ENCODE measurements at places on chromosomes 4 and X.

DNA sequence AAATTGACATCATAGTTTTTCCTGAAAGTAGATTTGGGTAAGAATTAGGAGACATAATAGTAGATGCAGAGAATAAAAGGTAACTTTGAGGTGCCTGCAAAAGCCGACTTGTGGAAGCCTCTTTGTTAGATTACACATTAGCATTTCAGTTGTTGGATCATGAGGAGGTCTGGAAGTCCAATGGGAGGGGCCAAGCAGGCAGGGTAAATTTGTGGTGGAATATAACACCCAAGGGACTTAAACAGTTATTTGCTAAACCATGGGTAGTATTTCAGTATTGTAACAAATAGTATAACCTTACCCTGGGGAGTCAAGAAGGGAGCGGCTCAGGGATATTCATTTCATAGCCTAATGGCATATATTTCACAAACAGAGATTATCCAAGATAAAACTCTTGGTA, 810.7 kb upstream of the AMOT start:
- DNase-seq, result no peak

DNA sequence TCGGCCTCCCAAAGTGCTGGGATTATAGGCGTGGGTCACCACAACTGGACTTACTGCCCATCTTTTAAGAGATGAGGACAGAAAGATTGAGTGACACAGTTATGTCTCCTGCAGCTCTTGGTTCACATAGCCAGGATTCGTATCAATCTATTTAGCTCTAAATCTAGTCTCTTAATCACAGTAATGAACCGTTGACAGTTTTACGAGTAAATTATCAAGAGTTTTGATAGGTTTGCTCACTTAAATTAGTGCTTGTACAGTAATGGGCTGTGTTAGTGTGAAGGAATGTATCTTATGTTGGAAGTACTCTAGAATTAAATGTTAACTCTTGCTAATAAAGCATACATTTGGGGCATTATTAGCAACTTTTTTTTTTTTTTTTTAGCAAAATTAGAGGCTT, 105.7 kb downstream of the PTTG2 start:
- DNase-seq, result no peak

GRCh38 chrX:153643431-153644351, 3.3 kb upstream of the DUSP9 start:
- no peak for DNase-seq

GRCh38 chrX:124895947-124896346, 423.7 kb upstream of the TEX13C start:
- DNase-seq, result no peak

DNA sequence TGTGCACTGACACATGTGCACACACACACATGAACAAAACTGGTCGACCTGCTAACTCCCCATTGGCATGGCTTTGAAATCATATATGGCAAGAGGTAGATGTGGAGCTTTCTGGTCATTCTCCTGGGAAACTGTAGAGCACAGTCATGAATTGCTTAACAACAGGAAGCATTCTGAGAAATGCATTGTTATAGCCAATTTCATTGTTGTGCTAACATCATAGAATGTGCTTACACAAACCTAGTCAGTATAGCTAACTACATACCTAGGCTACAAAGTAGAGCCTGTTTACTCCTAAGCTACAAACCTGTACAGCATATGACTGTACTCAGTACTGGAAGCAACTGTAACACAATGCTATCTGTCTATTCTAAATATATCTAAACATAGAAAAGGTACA, 134.2 kb upstream of the SH3RF1 start:
- no peak for DNase-seq

DNA sequence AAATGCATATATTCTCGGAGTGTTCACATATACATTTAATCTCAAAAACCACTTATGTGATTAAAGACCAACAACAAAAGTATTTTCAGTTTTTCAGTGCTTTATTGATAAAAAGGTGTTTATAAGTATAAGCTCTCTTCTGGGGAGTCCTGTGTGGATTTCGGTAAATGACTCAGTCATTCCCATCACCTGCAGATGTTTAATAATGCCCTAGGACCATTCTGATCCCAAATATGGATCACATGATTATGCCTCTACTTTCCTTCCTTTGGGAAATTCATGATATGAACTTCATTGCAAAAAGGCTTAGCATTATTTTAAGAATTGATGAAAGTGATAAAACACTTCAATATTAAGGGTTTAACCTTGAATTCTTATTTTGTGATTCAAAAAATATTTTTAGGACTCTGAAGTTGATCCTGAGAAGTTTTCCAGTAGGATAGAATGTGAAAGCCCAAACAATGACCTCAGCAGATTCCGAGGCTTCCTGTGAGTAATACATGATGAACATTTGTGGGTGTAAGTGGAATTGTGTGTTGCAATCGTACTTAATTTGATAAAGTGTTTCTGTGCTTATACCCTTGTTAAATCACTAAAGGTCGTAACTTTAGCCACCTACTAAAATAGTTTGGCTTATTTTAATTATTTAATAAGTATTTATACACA, 40.2 kb downstream of the ATP10D start:
- DNase-seq, result no peak

DNA sequence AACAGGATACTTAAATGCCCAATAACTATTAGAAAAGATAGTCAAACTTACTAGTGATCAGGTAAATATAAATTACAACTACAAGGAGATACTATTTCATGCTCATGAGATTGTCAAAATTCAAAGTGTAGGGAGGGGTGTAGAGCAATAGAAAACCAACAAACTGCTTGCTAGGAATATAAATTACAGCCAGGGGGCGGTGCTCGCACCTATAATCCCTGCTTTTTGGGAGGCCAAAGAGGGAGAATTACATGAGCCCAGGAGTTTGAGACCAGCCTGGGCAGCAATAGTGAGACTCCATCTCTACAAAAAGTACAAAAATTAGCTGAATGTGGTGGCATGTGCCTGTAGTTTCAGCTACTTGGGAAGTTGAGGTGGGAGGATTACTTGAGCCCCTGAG, 556.5 kb upstream of the NR3C2 start:
- DNase-seq, result no peak

- DNase-seq, result no peak
These were observed 126.5 kb upstream of the INTU start for GRCh38 chr4:127506283-127506682.

DNA sequence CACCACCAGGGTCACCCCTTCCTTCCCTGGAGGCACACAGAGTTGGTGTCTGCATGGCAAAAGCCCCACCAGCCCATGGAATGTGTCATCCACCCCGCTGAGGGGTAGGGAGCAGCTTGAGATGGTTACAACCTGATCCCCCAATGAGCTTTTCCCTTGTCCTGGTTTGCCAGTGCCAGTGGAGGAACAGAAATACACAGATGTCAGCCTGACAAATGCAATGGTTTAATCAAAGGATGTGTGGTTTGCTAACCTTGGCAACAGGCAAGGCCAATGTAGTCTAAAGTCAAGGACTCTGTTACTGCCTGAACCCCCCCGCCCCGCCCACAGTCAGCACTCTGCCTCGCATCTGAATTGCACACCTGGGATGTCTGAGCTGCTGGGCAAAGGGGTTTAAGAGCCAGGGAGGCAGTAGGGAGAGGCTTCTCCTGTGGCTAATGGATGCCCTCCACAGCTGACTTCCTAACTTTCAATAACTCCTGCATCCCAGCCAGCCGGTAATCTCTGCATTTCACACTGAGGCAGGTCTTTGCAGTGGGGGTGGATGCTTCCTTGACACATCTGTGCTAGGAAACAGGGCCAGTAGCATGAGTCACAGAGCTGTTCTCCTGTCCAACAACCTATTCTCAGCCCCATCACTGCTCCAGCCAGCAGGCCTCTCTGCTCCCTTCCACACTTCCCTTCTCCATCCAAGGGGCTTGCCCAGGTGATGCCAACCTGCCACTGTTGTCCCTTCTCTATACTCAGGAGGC, 137.5 kb downstream of the AMMECR1 start:
- no peak for DNase-seq

DNA sequence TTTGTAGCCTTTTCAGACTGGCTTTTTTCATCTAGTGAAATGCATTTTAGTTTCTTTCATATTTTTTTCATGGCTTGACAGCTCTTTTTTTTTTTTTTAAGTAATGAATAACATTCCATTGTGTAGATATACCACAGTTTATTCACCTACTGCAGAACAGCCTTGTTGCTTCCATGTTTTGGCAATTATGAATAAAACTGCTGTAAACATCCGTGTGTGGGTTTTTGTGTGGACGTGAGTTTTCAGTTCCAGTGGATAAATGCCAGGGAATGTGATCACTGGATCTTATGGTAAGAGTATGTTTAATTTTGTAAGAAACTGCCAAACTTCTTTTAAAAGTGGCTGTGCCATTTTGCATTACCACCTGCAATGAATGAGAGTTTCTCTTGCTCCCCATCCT, 160.8 kb downstream of the SOWAHB start:
- DNase-seq, result no peak

DNA sequence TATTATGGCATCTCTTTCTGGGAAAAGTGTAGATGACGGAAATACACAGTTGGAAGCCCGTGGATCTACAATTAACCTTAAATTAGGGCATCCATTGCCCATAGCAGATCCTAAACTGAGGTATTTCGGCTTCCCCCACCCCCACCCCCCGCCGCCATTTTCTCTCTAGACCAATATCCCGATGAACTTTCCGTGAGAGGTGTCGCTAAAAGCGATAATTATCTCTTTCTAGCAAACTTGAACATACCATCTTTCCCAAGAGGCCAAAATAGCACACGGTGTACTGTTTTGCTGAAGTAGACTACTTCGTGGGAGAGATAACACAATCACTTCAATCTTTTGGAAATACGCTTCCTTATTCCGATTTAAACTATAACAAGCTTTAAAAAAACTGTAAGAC, 554 bp downstream of the KLHL15 start:
- no peak for DNase-seq

DNA sequence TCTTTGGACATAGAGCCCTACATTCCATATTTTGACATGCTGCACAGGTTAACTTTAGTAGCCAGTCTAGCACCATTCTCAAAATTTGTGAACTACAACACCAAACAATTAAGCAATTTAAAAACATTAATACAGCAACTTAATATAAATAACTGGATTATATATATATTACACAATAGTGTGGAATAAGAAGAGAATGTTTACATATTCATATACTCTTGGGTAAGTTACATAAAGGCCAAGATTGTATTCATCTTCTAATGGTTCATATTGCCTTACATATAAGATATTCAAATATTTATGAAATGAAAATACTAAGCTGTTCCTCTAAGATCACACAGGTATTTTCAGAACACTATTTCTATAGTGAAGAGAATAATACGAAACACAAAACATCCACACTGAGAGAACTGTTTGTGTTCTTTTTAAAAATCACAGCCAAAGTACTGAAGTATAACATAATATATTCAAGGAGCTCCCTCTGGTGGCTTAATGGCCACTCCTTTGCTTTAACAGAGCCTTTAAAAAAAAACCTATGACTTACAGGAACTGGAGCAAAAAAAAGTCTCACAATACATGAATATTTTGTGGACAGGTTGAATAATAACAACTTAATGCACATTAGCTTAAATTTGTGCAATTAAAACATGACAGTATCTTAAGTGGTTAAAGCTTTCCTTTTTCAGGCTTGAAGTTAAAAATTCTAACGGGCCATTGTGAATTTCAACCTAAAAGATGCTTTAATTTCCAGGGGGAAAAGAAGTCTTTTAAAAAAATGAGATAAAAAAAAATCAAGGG, 46.2 kb downstream of the NEK1 start:
- no peak for DNase-seq

DNA sequence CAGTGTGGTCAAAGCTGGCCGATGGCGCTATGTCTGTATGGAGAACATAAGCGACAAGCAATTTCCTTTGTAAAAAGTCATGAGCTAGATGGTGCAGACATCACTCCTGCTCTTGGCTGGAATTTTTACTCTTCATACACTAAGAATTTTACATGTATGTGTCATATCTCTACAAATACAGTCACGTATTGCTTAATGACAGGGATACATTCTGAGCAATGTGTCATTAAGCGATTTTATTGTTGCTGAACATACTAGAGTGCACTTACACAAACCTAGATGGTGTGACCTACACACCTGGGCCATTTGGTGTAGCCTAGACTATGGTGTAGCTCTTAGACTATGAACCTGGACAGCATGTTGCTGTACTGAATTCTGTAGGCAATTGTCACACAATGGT, 185.4 kb downstream of the SOWAHB start:
- DNase-seq, result no peak

DNA sequence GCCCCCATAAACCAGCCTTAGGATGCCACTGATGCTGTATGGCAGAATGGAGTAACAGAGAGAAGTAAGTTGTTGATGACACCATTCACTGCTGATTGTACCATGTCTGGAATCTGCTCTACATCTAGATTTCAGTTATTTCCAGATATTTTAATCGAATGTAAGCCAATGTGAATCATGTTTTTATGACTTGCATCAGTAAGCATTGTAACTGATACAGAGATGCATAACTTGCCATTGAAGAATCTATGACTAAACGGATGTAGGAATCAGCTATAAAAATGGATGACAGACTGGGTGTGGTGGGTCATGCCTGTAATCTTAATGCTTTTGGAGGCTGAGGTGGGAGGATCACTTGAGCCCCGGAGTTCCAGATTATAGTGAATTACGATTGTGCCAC, 161.0 kb upstream of the GATB start:
- DNase-seq, result no peak

DNA sequence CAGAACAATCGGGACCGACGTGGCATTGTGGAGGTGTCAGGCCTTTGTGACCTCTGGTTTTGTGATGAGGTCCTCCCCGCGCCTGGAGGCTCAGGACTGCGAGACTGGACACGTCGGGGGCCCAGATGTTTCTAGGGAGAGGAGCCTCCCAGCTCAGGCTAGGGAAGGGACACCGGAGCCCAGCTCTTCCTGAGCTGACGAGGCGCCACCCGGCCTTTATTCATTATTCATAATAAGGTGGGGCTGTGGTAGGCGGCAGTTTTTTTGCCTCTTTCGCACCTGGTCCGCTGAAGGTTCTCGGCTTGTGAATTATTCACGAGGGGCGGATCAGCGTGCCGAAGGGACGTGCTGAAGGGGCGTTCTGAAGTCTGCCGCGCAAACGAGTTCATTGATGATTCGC, 2.3 kb upstream of the UBA1 start:
- peak; percentile 33 for DNase-seq

GRCh38 chr4:138420471-138420870, 178.3 kb upstream of the SLC7A11 start:
- no peak for DNase-seq

GRCh38 chr4:188370777-188371176, 231.5 kb downstream of the TRIML1 start:
- no peak for DNase-seq

All from effector CD4-positive, alpha-beta T cell (primary cell).